Stimulated activated CD4-positive, alpha-beta T cell treated with anti-CD3 and anti-CD28 coated beads, Interleukin-2, amount 100 ng/mL, for 48 hours (primary cell): ENCODE measurements at places on chromosomes 7 and 10.

DNA sequence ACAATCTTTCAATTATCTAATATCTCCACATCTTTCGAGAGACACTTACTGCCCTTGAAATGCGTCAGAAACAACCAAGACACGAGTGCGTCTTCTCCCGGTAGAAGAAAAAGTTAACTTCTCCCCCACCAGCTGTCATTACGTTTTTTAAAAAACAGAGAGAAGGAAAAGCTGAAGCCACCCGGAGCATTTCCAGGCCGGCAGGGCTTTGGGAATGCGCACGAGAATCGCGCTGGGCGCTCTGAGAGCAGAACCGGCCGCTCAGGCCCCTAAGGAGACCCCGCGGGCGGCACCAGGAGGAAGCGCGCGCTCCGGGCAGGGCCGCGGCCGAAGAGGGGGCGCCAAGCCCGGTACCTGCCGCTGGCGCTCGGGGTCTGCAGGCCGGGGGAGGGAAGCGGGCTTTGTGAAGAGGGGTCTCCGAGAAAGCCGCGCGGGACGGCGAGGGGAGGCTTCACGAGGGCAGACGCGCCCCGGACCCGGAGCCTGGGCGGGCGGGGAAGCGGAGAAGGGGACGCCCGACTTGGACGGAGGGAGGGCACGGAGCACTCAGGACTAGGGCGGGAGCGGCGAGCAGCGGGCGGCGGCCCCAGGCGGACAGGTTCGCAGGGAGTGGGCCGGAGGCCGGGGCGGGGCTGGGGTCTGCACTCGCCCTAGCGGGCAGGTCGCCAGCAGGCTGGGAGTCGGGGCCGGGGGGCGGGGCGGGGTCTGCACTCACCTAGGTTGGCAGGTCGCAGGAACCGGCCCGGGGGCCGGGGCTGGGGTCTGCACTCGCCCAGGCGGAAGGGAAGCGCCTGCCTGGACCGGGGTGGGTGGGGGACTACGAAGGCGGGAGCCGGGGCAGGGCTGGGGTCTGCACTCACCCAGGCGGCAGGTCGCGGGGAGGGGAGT is 932 bp downstream of the ESYT2 start:
- no peak for DNase-seq

DNA sequence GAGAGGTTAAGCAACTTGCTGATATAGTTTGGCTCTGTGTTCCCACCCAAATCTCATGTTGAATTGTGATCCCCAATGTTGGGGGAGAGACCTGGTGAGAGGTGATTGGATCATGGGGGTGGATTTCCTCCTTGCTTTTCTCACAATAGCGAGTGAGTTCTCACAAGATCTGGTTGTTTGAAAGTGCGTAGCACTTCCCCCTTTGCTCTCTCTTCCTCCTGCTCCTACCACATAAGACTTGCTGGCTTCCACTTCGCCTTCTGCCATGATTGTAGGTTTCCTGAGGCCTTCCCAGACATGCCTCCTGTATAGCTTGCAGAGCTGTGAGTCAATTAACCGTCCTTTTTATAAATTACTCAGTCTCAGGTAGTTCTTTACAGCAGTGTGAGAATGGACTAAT is 13.5 kb upstream of the ZNRF2 start:
- DNase-seq, result no peak

DNA sequence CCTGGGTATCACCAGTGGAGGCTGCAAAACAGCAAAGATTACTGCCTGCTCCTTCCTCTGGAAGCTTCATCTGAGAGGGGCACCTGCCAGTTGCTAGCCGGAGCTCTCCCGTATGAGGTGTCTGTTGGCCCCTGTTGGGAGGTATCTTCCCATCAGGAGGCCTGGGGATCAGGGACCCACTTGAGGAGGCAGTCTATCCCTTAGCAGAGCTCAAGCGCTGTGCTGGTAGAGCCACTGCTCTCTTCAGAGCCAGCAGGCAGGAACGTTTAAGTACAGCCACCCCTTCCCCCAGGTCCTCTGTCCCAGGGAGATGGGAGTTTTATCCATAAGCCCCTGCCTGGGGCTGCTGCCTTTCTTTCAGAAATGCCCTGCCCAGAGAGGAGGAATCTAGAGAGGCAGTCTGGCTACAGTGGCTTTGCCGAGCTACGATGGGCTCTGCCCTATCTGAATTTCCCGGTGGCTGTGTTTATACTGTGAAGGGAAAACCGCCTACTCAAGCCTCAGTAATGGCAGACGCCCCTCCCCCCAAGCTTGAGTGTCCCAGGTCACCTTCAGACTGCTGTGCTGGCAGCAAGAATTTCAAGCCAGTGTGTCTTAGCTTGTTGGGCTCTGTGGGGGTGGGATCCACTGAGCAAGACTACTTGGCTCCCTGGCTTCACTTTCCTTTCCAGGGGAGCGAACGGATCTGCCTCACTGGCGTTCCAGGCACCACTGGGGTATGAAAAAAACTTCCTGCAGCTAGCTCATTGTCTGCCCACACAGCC is 19.6 kb downstream of the SEMA3E start:
- no peak for DNase-seq

DNA sequence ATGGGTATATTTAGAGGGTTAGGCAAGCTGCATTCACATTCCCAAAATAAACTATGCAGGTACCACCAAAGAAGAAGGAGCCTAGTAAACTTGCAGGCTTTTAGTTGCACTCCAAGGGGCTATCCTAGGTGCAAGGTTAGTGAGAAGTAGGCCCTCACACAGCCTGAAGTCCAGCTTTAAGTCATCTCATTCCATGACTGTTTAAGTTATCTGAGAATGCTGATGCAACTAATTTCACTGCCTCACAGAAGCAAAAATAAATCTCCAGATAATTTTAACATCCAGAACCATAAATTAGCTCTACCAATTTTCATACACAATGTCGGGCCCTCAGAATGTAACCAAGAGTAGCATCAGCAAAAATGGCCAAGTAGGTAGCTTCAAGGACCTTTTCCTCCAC is 34.3 kb upstream of the HHEX start:
- no peak for DNase-seq

DNA sequence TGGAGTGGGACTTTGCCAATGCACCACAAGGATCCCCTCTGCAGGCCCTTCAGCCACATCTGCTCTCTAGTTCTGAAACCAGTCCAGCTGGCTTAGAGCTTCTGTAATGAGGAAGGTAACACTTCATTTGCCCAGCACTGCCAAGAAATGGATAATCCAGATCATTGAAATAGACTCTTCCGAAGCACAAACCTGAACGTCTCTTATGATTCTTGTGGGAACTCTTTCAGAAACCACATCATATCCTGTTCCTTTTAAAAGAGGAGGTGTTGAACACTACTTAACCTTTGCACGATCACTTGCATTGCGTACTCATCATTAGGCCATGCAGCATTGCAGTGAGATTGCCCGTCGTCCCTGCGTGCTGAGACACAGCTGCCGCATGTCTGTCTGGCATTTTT is 25.8 kb upstream of the PLPP4 start:
- DNase-seq, result no peak

GRCh38 chr10:71067098-71067740 is 145.2 kb upstream of the UNC5B start:
- no peak for DNase-seq

DNA sequence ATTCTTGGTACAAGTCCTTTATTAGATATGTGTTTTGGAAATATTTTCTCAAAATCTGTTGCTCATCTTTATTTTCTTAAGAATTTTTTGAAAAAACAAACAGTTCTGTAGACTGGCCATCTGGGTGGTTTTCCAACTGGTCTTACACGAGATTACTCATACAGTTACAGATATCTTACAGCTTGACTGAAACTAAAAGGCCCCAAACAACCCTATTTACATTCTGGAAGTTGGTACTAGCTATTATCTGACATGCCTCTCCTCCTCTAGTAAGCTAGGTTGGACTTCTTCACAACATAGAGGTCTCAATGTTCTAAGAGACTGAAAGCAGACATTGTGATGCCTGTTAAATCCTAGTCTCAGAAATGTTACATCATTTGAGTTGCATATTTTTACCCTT is 52.0 kb downstream of the ZNF22 start:
- no peak for DNase-seq

GRCh38 chr10:21688870-21689269 is 154.8 kb downstream of the MLLT10 start:
- no peak for DNase-seq

DNA sequence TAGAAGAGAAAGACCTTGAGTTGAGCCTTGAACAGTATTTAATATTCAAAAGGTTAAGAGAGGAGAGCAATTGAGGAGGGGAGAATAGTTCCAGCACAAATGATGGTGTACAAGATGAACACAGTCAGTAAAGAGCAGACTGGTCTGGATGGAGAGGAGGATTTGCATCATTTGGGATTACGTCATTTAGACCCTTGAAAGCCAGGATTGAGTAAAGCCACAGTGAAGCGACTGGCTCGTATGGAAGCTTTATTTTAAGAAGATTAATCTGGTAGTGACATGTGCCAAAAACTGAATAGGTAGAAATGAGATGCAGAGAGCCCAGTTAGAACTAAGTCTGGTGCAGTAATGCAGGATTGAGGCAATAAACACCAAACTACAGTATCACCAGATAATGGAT is 52.6 kb downstream of the TRUB1 start:
- no peak for DNase-seq

DNA sequence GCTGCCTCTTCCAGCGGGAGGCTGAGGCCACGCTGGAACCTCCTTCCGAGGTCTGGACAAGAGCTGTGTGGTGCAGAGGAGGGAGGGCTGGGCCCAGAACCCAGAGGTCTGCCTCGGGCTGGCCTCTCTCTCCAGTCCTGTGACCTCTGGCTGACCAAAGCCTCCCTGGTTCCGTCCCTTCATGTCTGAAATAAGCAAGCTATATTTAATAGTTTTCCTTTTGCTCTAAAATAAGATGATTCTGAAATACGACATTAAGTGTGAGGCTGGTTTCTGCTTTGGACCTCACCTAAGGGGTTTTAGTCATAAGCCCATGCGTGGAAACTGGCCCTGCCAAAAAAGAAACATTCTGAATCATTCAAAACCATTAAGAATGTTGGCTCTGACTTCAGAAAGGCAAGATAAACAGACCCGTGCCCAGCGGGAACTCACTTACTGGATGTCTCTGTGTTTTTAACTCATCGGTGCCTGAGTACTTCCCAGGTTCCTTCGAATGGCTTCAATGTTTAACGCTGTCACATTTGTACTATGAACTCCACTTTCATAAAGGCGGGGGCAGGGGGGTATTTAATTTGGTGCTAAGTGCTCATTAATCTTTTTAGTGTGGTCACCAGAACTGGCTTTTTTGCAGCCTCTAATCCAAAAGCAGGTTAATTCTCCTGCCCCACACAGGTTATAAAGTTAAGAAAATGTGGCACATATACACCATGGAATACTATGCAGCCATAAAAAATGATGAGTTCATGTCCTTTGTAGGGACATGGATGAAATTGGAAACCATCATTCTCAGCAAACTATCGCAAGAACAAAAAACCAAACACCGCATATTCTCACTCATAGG is 157.5 kb upstream of the KLF14 start:
- no peak for DNase-seq

GRCh38 chr10:60808036-60808435 is 29.8 kb downstream of the CDK1 start:
- no peak for DNase-seq

DNA sequence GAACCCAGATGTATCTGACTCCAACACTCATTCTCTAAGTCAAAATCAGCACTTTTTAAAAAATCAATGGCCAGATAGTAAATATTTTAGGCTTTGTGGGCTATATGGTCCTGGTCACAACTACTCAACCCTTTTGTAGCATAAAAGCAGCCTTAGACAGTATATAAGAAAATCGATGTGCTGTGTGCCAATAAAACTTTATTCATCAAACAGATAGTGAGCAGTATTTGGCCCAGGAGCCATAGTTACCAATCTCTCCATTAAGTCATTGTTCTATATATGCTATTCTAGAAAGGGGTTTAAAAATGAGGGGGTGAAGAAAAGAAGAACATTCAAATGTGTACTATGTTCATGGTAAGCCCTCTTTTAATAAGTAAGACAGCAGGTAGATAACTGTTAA is 18.5 kb upstream of the GPAM start:
- no peak for DNase-seq

DNA sequence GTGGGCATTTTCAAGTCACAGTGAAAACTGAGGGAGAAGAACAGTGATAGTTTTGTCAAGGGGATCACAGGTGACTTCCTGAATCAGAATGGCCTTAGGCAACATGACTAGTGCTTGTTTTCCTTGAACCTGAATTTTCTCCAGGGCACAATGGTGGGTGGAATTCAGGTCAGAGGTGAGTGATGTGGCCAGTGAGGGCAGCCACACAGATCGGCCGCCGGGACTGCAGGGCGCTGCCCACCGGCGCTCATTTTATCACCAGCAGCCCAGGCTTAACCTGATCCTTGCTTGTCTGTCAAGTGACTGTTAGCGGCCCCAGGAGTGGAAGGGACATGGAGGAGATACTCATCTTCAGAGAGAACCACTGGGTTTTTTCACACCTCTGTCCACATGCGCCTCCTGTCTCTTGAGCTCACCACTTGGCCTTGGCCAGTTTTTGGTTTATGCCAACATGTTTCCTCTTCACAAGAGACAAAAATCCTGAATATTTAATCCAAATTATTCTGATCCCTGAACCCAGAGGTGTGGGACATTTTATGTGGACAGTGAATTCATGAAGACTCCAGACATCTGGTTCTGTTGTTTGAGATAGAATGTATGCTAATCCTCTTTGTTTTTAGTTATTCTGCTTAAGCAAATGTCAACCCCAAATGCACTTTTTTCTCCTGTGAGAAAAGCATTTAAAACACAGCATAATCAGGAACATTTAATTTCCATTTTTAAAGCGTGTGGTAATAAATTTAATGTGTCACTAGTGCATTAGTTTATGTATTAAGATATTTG is 108.7 kb downstream of the DOCK1 start:
- no peak for DNase-seq

GRCh38 chr7:42237811-42238541 is 967 bp upstream of the GLI3 start:
- DNase-seq, result no peak

DNA sequence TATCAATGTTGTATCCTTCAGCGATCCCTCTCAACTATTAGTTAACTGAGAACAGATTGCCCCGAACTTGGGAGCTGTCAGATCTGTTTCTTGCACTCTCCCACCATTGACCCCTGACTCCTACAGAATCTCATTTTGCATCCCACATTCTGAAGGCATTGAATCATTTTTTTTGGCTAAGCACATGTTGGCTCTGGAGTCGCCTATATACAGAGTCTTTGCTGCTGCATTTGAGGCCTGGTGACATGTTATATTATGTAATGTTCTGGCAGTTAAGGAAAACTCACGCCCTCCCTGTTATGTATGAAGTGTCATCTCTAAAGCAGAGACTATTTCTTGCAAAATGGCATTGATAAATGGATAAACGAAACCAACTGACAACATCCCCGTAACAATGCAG is 159.2 kb upstream of the ITGB1 start:
- no peak for DNase-seq

- DNase-seq, result no peak
These were observed 307.2 kb downstream of the HGF start for GRCh38 chr7:81462672-81463071.

GRCh38 chr7:91636129-91636724 is 244.3 kb downstream of the MTERF1 start:
- no peak for DNase-seq

GRCh38 chr7:34747176-34747781 is 89.3 kb downstream of the NPSR1 start:
- no peak for DNase-seq

DNA sequence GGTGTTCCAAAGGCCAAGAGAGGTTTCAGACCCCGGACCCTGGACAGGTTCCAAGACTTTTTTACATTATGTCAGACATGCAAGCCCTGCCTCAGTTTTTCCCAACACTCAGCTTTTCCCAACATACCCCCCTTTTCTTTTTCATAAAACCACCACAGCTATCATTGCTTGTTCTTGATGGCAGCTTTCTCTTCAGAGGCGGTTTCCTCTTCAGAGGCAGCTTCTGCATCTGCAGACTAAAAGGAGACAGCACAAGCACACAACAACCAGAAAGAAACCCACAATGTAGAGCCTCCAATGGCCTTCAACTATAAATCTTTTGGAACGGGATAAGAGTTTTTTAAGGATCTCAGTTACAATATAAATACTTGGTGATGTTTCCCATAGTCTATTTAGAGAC is 19.3 kb downstream of the GIMAP6 start:
- no peak for DNase-seq
